NCI-H1105 treated with DMSO at 0.1 percent for 48 hours (cell line): ENCODE measurements at places on chromosomes 12 and 14.

DNA sequence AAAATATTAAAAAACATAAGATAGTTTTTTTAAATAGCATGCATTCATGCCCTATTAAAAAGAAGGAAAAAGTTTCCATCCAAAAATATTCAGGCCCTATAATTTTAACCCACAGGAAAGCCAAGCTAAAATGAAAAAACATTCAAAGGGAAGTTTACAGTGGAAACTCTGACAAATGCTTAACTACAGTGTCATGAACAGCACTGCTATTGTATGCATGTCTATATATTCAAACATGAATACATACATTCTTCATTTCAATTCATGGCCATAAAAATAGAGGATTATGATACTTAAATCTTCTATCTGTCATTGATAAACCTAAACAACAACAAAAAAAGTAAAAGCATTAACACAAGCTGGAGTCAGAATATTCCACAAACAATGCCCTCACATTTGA, 67.4 kb downstream of the PPP2R5E start:
- no peak for DNase-seq

GRCh38 chr12:28618171-28618570, 427.9 kb downstream of the CCDC91 start:
- no peak for DNase-seq

DNA sequence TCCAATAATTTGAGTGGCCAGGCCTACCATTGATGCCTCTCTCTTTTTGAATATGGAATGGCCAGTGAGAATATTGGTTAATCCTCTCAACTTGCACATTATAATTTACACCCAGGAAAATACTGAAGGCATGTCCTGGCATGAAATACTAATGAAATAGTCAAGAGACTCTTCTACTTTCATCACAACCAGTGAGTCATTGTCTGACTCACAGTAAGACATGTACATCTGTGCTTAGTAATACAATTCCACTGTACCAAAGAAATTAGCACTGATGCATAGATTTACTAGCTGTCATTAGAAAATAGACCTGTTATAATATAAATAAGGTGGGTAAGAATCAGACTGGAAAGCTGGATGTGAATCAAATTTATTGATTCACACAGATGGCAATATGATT, 31.6 kb downstream of the KCNC2 start:
- peak; percentile 33 for DNase-seq

DNA sequence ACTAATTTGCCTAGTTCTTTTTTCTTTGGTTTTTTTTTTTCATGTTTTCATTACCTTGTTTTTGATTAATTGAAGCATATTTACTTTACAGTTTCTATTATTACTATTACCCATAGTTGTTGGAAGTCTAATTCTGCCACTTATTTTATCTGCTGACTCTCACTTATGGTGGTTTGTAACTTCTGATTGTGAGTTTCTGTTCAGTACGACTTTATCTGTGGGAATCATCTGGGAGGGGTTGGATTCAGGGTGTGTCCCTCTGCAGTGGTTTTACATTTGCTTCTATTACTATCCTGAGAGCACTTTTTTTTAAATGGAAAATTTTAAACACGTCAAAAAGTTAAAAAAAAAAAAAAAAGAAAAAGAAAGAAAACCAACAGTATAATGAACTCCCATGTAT, 26.4 kb upstream of the SOS2 start:
- no peak for DNase-seq

- no peak for DNase-seq
These were observed 86.3 kb downstream of the DRAM1 start for GRCh38 chr12:101963697-101964096.

DNA sequence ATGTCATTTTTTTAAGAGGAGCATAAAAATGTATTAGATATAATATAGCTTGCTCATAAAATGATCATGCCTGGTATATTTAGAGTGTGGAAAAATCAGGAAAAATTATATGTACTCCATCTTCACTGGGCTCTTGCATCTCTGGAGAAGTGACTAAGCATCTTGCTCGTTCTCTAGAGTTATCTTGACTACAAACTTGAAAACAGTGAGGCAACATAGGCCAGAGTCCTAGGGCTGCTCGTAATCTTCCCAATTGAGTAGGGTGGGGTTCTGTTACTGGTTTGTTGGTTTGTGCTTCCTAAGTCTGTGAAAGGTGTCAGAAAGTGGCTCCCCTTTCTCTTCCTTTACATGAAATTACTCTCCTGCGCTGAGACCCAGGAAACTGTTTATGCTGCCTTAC, 46.2 kb downstream of the AACS start:
- no peak for DNase-seq

- peak; percentile 33 for DNase-seq
These were observed 591 bp downstream of the GXYLT1 start for GRCh38 chr12:42144158-42144407.

- DNase-seq = peak; percentile 9
These were observed 9.8 kb upstream of the ZNF385A start for GRCh38 chr12:54394281-54394719.

- DNase-seq = no peak
These were observed 22.8 kb upstream of the FBXO33 start for GRCh38 chr14:39454906-39455539.

DNA sequence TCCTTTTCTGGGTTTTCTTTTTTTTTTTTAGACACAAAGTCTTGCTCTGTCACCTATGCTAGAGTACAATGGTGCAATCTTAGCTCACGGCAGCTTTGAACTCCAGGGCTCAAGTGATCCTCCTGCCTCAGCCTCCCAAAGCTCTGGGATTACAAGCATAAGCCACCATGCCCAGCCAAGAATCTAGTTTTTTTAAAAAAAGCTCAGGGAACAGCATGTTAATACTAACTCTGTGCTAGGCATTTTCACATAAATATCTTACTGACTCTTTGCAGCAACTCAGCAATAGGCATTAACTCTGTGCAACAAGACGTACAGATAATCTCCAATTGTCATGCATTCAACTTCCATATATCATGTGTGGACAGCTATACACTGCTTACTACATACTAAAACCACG, 97.4 kb downstream of the LLPH start:
- no peak for DNase-seq

GRCh38 chr14:105974902-105975301, 448.5 kb downstream of the TMEM121 start:
- no peak for DNase-seq

- peak; percentile 14 for DNase-seq
These were observed 498.4 kb downstream of the RMST start for GRCh38 chr12:97960741-97961608.

DNA sequence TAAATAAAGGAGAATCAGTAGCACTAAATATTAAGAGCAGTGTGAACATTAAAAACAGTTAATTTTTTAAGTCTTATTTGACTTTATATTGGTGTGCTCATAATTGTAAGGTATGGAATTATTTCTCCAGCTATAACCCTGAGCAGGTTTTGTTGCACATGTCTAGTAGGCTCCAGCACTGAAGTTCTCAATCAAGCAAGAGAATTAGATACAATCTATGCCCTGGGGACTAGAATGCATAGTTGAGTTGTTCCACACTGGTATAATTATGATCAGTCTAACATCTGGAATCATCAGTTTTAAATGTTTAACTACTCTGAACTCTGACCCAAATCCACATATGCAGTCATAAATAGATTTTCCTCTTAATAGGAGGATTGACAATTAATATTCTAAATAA, 257.8 kb upstream of the ARHGAP5 start:
- no peak for DNase-seq

DNA sequence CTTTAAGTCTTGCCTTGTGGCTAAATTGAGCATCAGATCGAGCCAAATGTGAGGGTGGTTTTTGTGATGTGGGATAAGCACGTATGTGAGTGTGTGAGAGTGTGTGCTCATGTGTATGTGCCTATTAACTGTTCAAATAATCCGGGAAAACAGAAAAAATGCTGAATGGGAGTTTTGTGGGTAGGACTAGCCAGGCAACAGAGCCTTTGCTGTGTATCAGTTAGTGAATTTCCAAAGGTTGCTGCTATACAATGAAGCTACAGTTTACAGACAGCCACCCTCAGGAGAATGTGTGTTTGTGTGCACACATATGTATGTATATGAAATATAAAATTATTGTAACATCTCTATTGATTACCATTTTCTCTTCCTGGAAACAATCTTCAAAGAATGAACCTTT, 154.0 kb downstream of the SOX5 start:
- no peak for DNase-seq

- no peak for DNase-seq
These were observed 130.1 kb upstream of the BMP4 start for GRCh38 chr14:54086767-54087166.

- no peak for DNase-seq
These were observed 8.1 kb upstream of the RNF34 start for GRCh38 chr12:121391619-121392324.

DNA sequence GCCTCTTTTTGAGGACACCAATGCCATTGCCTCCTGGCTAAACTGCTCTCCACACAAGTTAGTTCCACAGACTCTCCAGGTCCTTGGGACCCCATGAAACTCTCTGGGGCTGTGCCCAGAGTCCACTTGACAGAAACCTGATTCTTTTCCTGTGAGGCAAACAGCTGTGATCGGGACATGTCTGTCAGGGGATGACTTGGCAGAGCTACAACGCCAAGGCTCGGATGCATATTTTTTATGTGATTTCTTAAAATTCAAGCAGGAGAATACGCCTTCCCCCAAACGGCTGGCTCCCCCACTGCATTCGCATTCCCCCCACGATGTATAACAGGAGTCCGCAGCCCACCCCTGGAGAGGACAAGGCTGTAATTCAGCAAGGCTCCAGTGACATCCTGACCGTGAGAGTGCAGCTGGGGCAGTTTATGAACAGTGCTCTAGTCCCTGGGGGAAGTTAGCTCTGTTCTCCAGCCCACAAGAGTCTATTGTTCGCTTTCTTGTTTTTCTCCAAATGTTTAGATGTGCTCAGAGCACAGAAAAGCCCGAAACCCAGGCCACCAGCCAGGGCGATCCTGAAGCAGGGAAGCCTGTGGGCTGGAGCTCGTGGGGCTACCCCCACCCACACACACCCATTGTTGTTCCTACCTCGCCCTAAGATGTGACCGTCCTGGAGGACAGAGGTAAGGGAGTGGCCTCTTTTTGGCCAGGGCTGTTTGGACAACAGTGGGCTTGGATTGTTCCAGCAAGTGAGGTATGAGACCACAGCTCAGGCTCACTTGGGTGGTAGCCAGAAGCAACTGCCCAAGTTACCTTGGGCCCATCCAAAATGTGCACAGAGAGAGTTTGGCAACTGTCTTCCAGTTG, 159.5 kb downstream of the ZFP36L1 start:
- no peak for DNase-seq

DNA sequence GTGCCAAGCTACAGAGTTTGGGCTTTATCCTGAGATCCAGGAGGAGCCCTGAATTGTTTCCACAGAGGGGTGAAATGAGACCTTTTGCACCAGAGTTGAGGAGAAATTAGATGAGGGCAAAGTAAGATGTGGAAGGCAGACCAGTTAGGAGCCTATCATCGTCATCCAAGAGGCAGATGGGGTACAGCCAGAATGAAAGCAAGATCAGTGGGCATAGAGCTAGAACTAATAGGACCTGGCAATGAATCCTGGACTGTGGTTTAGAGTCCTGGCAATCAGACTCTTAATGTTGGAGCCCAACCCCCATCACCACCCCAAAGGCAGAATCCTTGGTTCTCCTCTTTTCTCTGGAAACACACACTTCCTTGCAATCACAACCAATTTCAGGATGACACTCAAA, 166.6 kb upstream of the HMGA2 start:
- DNase-seq = no peak

DNA sequence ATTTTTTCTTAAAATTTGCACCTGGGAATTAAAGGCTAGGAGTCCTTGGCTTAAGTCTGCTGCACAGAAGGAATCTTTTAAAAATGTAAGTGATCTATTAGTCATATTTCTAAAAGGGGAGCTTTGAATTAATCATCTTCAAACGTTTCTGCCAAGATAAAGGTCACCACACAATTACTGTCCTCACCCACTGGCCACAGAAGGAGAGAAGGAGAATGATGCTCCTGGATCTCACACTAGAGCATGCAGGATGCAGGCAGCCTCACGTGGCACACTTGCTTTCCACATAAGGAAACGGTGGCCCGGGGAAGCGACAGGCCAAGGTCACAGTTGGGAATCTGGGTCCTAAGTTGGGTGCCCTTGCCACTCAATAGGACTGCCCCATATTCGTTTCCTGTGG, 16.9 kb downstream of the PLEKHG7 start:
- DNase-seq = no peak

GRCh38 chr12:72269491-72269890, 2.7 kb upstream of the TRHDE start:
- DNase-seq = no peak

- no peak for DNase-seq
These were observed 19.8 kb downstream of the MYRFL start for GRCh38 chr12:69844836-69845235.

- DNase-seq = no peak
These were observed 8.0 kb downstream of the SLC8A3 start for GRCh38 chr14:70180718-70181117.

DNA sequence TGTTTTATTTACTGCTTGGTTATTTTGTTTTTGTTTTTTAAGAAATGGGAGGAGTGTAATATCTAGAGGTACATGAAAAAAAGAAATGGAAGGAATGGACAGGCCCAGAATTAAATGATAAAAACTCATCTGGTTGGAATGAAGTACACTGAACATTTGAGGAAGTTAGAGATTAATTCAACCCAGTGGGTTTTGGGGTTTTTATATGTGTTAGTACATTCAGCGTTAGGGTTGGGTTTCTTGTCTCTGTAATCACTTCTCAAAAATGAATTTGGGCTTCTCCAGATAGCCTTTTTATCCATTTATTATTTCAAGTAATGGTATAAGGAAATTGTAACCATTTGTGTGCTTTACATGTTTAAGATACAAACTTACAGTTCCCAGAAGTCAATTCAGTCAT, 19.5 kb upstream of the NUP107 start:
- DNase-seq = no peak

GRCh38 chr12:31765931-31766330, 37.1 kb upstream of the AMN1 start:
- DNase-seq = no peak

GRCh38 chr12:47602325-47602724, 103.5 kb downstream of the RPAP3 start:
- no peak for DNase-seq

- DNase-seq = no peak
These were observed 5.4 kb downstream of the KIF26A start for GRCh38 chr14:104143521-104144452.

- peak; percentile 84 for DNase-seq
These were observed 617 bp upstream of the MGP start for GRCh38 chr12:14886271-14886670.

DNA sequence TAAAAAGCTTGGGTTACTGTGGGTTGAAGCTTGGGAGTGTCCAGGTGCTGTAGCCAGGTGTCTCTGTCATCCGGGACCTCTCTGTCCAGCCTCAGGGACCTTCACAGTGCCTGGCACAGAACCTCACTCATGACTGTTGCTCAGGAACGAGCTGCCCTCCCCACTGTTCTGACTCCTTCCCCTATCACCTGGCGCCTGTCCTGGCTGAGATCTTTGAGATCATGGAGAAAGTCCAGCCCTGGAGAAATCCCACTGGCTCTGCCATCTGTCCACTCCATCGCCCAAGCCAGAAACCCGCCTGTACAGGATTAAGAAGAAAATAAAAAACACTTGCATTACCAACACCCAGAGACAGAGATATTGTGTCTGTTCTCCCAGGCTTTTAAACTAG, 53.5 kb downstream of the DGLUCY start:
- no peak for DNase-seq
